ENCODE measurements at places on chromosomes 1 and 21. TPM values are rescaled to one million over a fixed set of nuclear protein-coding genes. Genes with fewer than 3 reads are reported as not detected.
A peak's percentile ranks its signal among the peaks of the same experiment; 100 is the strongest.

- no peak for DNase-seq
Observed at GRCh38 chr1:171137580-171137979, 46.9 kb downstream of the FMO3 start.

GRCh38 chr1:245292553-245292952, 137.8 kb downstream of the KIF26B start:
- no peak for DNase-seq

DNA sequence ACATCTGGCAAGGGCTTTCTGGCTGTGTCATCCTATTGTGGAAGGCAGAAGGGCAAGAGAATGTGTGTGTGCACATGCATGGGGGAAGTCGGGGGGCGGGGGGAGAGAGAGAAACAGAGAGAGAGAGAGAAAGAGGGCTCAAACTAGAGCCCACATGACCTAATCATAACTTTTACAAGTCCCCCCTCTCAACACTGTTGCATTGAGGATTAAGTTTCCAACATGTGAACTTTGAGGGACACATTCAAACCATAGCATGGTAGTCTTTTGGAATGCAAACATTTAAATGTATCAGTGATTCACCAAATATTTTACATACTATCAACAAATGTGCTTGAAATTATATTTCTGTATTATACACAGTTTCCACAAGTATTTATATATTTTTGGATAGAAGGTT, 655.4 kb upstream of the B3GALT2 start:
- DNase-seq, result no peak

DNA sequence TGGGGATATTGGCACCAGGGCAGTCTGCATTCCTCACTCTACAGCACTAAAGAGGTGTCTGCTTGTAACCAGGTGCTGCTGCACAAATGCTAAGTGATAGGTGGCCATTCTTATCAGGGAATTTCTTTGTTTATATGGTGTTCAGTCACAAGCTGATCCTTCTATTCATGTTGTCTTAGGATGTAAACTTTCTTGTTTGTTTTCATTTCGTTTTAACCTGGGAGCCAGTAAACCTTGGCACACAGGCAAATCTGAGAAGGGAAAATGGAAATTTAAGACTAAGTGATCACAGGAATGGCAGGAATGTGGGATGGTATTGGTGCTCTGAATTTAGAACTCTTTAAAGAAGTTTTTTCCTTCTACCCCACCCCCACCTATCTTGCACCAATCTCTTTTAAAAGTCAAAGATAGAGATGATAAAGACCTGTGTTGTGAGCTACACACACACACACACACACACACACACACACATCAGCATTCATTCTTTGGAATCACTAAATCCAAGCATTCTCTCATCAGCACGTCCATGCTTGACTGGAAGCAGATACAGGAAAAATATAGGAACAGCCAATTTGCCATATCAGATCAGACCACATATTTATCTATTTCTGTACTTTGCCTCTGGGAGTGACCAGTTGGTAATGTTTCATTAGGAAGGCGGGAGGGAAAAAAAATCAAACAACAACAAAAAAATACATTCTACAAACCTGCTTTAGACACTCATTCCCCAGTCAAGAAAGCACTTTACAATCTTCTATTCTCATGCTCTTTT, 451.4 kb upstream of the ADGRL2 start:
- no peak for DNase-seq

DNA sequence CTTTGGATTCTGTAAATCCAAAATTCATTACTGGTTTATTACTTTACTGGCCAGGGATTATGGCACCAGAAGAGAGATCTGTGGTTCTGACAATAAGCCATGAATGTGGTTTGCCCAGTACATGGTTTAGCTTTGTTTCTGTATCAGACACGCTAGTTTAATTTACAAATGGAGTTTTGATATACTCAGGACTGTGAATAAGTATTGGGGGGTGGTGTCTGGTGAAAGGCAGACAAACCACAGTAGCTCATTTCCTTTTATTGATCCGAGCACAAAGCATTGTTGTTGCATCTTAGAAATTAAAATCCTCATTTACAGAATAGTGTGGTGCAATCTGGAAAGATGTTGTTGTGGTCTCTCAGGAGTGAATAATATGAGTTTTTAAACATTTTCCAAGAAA, 96.0 kb downstream of the ST6GALNAC3 start:
- no peak for DNase-seq

DNA sequence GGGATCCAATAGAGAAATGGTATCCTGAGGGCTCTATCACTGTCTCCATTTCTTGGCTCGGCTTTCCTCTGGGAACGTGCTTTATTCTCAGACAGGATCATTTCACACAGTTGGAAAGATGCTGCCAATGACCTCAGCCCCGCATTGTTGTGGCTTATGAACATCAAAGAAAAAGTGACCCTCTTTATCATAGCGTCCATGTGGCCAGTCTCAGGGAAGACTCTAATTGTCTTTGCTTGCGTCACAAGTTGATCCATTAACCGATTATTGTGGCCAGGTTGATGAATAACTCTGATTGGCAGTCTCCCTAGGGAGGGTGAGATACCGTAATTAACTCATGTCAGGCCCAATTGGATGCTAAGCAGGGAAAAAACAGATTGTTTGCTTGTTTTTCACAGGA, 10.4 kb upstream of the TMEM9 start:
- DNase-seq, result no peak

DNA sequence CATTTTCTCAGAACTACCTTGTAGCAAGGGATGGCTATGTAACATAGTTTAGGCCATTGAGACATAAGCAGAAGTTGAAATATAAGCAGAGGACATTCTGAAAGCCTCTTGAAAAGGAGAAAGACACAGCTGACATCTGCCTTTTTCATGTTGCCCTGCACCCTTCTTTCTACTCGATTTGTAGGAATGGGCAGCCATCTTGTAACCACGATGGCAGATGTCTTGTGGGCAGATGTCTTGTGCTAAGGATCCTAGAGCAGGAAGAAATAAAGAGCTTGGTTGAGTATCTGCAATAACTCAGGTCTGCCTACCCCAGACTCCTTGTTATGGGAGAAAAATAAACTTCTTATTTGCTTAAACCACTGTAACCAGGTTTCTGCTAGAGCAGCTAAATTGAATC, 351.0 kb downstream of the PDE4B start:
- DNase-seq, result no peak

GRCh38 chr1:173454966-173455524, 22.1 kb upstream of the PRDX6 start:
- no peak for DNase-seq

DNA sequence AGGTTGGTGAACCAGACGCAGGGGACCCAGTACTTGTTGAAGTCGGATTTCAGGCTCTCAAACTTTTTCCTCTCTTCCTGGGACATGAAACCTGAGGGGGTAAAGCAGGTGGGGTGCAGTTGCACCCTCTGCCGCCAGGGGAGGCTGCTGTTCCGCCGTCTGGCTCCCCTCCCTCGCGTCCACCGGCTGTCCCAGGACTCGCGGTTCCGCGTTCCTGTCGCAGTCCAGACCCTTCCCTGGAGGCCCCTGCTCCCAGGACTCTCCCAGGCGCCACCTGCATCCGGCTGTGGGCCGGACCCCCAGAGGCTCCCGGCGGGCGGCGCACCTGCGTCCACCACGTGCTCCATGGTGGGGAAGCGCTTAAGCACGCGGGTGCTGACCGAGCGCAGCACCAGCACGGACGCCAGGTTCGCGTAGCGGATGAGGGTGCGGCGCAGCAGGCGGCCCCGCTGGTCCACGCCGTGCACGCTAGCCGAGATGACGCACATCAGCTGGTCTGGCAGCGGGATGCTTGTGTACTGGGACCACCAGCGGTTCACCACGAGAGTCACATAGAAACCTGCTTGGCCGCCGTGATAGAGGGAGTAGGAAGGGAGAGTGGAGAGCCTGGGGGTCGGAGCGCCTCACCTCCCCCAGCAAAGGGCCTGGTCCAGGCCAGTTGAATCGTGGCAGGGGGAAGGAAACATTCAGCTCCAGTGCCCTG, 1.7 kb downstream of the BEST4 start:
- DNase-seq, result peak; percentile 71

DNA sequence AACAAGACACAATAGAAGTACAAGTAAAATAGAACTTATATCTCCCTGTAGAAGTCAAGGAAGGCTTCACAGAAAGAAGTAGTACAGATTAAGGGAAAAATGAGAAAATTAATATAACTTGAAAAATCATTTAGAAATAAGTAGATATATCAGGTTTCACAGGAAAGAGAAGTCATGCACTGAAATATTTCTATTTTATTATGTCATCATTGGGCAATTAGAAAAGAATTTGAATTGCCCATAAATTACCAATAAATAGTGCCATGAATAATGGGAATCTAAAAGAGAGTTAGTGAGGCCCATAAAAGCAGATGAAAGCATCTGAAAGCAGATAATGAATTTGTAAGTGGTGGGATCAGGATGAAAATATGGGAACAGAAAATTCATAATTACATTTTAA, 1597.8 kb downstream of the PLA2G4A start:
- DNase-seq, result no peak

DNA sequence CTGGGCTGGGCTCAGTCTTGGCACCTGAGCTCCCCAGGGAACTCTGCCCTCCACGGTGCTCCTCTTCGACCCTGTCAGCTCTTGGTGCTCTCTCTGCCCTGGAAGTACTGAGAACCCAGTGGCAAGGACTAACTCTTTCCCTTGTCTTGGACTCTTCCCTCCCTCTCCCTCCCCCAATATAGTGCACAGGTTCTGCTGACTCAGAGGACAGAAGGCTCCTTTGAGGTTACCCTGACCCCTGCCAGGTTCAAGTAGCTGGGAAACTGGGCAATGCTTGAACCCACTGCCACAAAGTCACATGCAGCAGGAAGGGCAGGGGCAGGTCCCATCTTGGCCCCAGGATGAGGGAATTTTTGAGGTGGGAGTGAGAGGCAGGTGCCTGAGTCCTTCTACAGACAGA, 20.3 kb downstream of the KCNQ4 start:
- no peak for DNase-seq

GRCh38 chr1:17979815-17980214, 127.8 kb upstream of the IGSF21 start:
- DNase-seq, result no peak

DNA sequence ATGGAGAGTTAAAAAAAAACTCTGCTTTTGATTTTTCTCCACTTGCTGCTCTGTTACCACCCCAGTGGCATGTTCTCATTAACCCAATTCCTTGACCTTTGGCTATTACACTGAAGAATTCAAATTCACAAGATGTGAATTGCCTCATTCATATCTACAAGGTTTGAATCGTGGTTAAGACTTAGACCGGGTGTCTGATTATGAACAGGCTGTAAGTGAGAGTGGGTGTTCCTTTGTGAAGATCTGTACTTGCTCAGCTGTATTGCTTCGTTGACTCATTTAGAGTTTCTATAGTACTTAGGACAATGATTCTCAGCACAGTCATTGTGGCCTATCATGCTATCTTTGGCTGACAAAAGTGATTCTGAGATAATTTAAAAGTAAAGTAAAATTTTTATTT, 36.4 kb downstream of the DNM3 start:
- no peak for DNase-seq

- DNase-seq, result peak; percentile 52
Observed at GRCh38 chr1:19240673-19241538, 10.4 kb downstream of the EMC1 start.

DNA sequence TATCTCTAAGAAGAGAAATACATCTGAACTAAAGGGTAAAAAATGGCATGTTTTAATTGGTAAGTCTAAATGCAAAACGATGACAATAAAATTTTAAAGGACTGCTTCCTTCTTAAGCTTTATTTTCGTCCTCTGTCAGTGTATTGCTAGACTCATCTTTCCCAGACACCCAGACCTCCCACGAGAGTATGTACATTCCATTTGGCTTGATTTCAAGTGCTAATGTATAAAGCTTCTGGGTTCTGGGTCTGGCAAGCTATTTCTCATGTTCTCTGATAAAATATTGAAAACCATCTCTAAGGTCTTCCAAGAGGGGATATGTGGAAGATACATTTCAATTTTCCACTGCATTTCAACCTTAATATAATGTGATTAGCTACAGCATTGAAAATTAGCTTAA, 24.6 kb upstream of the SLC2A1 start:
- DNase-seq, result no peak

DNA sequence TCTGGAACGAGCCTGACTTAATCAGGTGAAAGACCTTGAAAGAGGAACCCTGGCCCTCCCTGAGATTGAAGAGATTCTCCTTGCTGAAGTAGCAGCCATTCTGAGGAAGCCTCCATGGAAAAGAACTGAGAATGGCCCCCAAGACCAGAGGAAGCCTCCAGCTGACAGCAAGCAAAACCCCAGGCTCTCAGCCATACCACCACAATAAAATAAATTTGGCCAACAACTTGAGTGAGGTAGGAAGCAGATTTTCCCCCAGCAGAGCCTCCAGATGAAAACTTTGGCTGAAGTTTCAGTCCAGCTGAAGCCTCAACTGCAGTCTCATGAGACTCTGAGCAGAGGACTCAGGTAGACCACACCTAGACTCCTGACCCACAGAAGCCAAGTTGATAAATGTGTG, 34.0 kb upstream of the SLAMF9 start:
- DNase-seq, result no peak

DNA sequence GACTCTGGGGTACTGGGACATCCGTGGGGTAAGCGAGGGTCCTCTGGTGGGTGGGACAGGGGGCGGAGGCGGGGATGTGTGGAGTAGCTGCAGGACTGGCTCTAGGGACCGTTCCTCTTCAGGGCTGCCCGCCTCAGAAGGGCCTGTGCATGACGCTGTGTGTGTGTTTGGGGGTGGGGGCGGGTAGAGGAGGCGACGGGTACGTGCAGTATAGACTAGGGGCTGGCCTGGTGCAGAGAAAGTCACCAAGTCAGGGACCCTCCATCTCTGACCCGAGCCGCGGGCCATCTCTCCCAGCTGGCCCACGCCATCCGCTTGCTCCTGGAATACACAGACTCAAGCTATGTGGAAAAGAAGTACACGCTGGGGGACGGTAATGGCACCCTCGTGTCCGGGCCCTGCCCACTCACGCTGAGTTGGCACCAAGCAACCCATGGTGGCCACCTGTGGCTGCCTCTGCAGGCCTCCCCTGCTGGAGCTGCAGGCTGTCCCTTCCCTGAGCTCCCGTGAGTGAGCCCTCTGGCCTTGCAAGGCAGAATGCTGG, 342 bp downstream of the GSTM5 start:
- no peak for DNase-seq

DNA sequence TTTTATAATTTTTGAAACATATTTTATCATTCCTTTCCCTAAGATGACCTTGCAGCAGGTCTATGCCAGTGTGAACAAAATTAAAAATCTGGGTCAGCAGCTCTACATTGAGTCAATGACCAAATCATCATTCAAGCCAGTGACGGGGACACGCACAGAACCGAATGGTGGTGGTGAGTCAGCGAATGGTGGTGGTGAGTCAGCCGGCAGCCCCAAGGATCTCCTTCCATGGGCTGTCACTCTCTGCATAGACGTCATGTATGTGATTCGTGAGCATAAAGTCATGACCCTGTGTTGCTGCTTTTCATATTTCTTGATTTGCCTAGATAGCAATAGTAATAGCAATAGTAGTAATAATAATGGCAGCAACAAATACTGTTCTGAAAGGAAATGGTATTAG, 26.3 kb downstream of the PER3 start:
- no peak for DNase-seq

The ZNF593OS gene
- total RNA-seq, result not detected

The STIL gene
- 18.4 TPM for total RNA-seq

The XCL2 gene
- 316 TPM for total RNA-seq
